ENCODE measurements at places on chromosomes 12 and 14.

- DNase-seq, result no peak
Measured at GRCh38 chr14:100074431-100075100, 9.3 kb downstream of the EVL start.

GRCh38 chr12:105100207-105100985, 7.1 kb upstream of the WASHC4 start:
- DNase-seq, result no peak

- no peak for DNase-seq
Measured at GRCh38 chr12:6766651-6767349, 637 bp downstream of the PTMS start.

- no peak for DNase-seq
Measured at GRCh38 chr12:31928246-31929026, 30.8 kb upstream of the RESF1 start.

GRCh38 chr12:56684745-56685359, 3.2 kb downstream of the PTGES3 start:
- DNase-seq, result no peak

GRCh38 chr12:47367912-47368537, 288.3 kb upstream of the AMIGO2 start:
- no peak for DNase-seq

DNA sequence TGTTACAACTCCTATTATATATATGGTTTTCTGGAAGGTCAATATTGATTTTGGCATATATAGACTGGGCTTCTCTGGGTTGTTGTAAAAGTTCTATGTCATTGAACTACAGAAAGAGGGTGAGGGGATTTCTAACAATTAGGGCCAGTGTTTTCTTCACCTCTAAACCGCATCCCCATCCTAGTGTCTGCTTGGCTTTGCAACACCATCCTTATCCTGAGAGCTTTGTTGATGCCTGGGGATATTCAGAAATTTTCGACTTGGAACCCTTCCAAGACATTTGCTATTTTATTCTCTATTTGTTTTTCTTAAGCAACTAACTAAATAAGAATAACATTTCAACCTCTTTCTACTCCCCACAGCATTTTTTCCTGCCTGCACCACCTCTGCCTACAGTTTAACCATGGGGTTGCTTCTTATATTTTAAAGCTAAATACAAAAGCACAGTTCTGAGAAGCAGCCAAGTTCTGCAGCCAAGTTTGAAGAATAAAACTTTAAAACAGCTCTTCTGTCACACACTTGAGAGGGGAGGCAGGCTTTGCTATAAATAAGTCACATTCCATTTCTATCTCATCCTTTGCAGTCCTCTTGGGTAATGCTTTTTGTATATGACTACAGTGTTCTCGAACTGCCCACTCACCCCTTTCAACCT, 53.4 kb downstream of the RGS6 start:
- no peak for DNase-seq

GRCh38 chr12:122096014-122096413, 17.5 kb downstream of the MLXIP start:
- no peak for DNase-seq

DNA sequence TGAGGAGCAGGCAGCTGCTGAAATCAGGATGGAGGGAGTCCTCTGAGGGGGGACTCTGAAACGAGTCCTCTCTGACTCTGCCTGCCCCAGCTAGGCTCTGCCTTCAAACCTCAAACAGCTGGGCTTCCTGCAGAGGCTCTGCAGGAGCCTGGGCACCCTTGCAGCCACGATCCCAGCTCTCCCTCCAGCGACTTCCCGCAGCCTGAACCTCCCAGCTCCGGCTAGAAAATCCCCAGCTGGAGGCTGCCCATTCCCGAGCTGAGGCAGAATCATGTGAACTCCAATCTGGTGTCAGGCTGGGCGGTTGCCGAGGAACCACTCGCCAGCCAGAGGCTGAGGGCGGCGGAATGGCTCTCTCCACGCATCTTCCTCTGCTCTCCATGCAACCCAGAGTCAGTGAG, at the start of gene GPR68:
Gene GPR68 (minus strand): TSS at position 204 of the 401 bp plus-strand sequence. CDS start 9,654 bp downstream, outside the sequence.
- no peak for DNase-seq

- no peak for DNase-seq
Measured at GRCh38 chr14:68784978-68785533, 7.8 kb downstream of the ZFP36L1 start.

DNA sequence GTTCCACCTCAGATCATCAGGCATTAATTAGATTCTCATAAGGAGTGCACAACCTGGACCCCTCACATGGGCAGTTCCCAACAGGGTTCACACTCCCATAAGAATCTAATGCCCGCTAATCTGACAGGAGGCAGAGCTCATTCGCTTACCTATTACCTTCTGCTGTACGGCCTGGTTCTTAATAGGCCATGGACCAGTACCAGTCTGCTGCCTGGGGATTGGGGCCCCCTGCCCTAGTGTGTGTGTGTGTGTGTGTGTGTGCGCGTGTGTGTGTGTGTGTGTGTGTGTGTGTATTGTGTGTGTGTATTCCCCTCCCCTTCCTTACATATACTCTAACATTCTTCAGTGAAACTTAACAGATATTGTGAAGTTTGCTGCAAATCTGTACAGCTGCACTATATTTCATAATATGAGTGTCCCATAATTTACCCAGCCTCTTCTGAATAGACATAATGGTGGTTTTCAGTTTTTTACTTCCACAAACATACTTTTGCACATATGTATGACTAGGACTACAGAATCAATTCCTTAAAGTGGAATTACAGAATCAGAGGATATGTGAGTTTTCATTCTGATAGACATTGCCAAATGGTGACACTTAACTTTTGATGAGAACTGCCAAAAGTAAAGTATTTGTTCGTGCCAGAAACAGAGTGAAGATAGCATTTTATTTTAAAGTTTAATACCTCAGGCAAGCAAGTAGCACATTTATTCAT, 205.2 kb upstream of the EEA1 start:
- DNase-seq, result no peak

- no peak for DNase-seq
Measured at GRCh38 chr14:90905531-90905930, 89.3 kb upstream of the TTC7B start.

DNA sequence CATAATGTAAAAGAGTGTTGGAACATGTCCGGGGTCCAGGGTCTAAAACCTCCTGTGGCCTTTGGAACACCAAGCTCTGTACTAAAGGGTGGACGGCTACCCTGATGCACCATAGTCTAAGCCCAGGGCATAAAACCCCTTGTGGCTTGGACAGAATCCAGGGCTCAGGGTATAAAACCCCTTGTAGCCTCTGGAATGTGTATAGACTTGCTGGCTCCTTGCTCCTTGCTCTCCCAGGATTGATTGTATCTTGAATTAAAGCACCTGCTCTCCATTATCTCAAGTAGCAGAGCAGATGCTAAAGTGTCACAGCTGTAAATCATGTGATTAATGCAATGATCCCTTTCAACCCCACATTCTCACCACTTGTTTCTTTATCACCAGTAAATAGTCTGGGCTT, 556.5 kb downstream of the LRFN5 start:
- no peak for DNase-seq

DNA sequence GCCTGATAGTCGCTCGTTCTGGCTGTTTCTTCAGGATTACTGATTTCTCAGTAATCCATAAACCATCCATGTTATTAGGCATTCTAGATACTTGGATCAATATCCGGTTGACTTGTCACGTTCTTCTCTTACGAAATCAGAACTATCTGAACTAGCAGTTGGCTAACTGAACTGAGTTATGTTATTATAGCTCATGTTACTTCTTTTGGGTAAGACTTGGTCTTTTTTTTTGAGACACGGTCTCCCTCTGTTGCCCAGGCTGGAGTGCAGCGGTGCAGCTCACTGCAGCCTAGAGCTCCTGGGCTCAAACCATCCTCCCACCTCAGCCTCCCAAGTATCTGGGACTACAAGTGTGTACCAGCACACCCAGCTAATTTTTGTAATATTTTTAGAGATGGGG, 178.6 kb downstream of the PRKCH start:
- DNase-seq, result no peak

GRCh38 chr12:26157001-26157400, 32.2 kb upstream of the BHLHE41 start:
- DNase-seq, result no peak

- DNase-seq, result no peak
Measured at GRCh38 chr14:83421711-83422110, 1888.1 kb upstream of the SEL1L start.

DNA sequence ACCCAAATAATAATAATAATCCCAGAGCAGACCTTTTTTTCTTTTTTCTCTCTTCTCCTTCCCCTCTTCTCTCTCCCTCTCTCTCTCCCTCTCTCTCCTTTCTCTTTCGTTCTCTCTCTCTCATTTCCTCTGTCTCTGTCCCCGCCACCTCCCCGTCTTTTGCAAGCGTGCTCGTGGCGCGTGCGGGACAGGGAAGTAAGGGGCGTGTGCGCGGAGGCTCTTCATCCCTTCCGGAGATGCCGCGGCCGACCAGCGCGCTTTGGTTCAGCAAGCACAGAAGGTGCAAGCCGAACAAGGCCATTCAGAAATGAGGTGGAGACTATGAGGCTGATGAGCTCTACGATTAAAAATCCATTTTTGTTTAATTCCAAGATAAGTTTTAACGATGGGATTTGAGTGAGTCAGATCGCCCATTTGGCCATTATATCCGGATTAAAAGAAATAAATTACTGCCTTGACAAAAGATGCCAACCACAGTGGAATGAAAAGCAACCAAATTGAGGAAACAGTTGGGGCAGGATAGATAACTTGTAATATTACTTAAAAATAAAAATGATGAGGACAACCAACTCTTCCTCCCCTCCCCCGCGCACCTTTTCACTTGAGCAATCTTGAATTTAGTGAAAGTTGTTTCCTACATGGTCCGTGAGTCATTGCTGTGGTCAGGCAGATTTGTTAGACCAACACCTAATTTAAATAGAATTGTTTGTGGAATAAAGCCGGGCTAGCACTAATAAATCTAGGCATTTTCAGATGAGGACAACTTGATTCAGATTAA, 1.2 kb upstream of the AMIGO2 start:
- DNase-seq, result no peak

- no peak for DNase-seq
Measured at GRCh38 chr14:102913341-102914211, 8.9 kb upstream of the AMN start.

GRCh38 chr12:1283316-1283715, 292.3 kb downstream of the ERC1 start:
- DNase-seq, result no peak

GRCh38 chr14:96745500-96746051, 51.6 kb upstream of the VRK1 start:
- DNase-seq, result no peak

- DNase-seq, result no peak
Measured at GRCh38 chr14:40494483-40494882, 1062.2 kb upstream of the FBXO33 start.
